ENCODE measurements at places on chromosomes 3 and 15.

GRCh38 chr3:66692042-66692765, 191.4 kb upstream of the LRIG1 start:
- DNase-seq = no peak

GRCh38 chr15:58513726-58514336, 82.0 kb downstream of the LIPC start:
- no peak for DNase-seq

DNA sequence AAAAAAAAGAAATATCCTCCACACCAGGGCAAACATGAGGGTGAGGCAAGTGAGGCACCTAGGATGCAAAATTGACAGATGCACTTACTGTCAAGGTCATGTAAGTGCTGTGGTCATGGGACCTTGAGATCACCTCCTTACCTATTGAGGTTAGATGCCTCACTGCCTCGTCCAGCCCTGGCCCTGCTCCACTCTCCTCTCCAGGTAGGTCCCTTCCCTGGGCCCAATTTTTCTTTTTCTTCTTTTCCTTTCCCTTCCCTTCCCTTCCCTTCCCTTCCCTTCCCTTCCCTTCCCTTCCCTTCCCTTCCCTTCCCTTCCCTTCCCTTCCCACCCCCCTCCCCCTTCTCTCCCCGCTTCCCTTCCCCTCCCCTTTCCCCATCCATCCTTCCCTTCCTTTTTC, 71.1 kb upstream of the DLG1 start:
- no peak for DNase-seq

DNA sequence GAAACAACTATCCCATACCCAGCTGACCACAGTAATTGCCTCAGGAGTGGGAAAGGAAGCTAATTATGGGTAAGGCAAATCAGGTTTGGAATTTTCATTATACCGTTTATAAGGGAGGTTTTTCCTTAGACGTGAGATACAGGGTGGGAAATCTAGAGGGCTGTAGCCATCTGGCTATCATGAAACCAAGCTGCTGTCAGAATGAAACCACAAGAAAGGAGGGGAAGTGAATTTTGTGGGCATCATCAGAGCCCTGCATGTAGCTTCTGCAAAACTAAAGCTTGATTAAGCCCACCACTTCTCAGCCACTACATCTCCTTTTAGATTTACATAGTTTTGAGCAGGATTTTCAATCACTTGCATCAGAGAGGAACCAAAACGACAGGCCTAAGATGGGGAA, 893.5 kb downstream of the TUSC7 start:
- no peak for DNase-seq

GRCh38 chr3:182179631-182180030, 467.9 kb downstream of the SOX2 start:
- no peak for DNase-seq

GRCh38 chr3:126256251-126256650, 75.9 kb upstream of the ALDH1L1 start:
- DNase-seq = no peak

GRCh38 chr3:120488296-120488695, 37.5 kb upstream of the FSTL1 start:
- DNase-seq = no peak

GRCh38 chr15:87949575-87950223, 306.8 kb downstream of the NTRK3 start:
- DNase-seq = no peak

- peak; percentile 11 for DNase-seq
Measured at GRCh38 chr15:99564221-99565048, 1.3 kb upstream of the MEF2A start.

DNA sequence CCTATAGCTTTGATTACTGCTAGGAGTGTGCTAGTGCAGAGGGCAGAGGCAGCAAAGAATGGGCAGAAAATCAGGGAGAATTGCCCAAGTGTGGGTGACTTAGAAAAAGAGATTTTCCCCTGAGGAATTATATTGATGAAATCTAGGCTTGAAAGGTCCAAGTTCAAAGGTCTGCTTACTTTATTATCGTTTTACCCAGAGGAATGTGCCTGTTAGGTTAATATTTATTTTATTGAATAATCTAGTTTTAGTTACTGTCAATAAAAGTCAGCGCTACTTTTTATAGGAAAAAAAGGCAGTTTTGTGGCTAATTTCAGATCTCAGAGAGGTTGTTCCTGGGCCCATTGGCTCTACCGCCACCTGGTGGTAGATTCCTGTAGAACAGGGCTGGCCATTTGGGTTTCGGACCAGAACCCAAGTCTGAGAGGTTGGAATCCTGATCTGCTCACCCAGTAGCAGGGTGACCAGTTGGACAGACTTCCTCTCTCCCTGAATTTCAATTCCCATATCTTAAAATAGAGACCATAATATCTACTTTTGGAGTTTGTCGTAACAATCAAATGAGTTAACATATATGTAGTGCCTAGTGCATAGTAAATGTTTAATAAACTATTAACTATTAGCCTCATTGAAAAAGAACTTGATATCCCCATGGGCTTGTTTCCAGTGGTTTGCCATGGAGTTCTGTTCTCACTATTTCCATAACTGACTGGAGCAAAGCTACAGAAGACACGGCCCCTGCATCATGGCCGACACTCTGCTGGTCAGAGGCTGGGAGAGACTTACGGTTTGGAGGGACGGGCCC, 62.7 kb upstream of the ZNF148 start:
- DNase-seq = peak; percentile 60

- DNase-seq = peak; percentile 23
Measured at GRCh38 chr15:44194323-44195150, 534 bp downstream of the FRMD5 start.

GRCh38 chr3:186988806-186989205, 58.5 kb downstream of the ST6GAL1 start:
- no peak for DNase-seq

GRCh38 chr15:48627260-48627940, 18.1 kb downstream of the FBN1 start:
- DNase-seq = no peak

GRCh38 chr15:31352339-31352751, 25.7 kb downstream of the KLF13 start:
- no peak for DNase-seq

GRCh38 chr3:190224863-190225692, 97.2 kb downstream of the CLDN1 start:
- no peak for DNase-seq

DNA sequence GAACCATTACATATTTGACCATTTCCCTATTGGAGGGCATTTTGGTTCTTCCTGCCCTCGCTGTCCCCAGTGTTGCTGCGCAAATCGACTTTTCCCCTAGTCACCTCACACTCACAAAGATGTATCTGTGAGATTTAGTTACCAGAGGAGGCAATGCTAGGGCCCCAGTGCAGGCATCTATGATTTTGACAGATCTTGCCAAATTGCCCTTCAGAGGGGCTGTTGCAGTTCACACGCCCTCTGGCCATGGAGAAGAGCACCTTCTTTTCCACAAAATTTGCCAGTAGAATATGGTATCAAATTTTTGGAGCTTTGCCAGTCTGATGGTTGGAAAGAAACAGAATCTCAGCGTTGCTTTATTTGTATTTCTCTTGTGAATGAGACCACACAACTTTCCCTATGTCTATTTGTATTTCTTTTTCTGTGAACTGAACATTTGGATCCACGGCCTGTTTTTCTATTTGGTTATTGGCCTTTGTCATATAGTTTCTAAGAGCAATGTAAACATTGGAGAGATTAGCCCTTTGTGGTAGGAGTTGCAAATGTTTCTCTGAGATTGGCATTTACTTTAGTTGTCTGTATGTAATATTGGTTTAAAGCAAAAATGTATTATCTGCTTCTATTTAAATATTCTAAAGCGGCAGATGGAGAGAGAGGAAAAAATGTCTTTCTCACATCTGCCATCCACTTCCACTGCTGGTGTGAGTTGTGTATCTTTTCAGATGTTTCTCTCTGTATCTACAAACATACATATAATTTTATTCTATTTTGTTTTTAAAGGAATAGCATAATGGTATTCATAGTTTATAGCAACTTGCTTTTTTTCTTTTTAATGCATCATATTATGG, 66.1 kb downstream of the DNASE1L3 start:
- no peak for DNase-seq

- no peak for DNase-seq
Measured at GRCh38 chr3:172506094-172506493, 17.1 kb downstream of the TNFSF10 start.

- DNase-seq = no peak
Measured at GRCh38 chr3:51938780-51939425, 2.8 kb downstream of the RRP9 start.

DNA sequence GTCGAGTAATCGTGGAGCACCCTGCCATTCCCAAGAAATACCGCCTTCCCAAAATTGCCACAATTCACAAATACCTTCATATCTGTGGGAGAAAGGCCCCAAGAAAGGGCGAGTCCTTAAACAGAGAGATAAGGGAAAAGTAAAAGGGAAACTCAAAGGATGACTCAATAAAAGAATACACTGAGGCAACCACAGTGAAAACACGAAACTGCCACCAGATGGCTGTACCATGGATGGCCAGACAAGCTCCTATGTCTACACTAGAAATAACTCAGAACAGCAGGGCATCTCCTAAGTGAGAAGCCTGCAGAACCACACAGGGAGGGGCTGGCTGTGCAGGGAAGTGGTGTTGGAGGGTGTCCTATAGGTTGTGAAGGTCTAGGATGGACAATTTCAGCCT, 25.0 kb downstream of the SRGAP3 start:
- DNase-seq = no peak

DNA sequence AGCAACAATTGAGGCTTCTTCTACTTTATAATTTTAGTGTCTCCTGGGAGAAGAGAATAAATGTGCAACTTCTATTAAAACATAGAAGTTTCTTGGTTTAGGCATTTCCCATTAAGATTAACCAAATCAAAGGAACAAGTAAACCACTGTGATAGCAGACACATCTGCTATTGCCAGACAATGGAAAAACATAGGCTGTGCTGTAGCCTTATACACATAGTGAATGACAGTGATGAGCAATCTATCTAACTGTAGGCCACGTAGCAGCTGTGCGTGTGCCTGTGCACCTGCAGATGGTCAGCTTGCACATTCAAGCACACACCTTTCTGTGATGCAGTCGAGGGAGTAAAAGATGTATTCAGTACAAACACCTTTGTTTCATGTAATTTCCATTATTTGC, 32.7 kb downstream of the GNB4 start:
- DNase-seq = no peak

DNA sequence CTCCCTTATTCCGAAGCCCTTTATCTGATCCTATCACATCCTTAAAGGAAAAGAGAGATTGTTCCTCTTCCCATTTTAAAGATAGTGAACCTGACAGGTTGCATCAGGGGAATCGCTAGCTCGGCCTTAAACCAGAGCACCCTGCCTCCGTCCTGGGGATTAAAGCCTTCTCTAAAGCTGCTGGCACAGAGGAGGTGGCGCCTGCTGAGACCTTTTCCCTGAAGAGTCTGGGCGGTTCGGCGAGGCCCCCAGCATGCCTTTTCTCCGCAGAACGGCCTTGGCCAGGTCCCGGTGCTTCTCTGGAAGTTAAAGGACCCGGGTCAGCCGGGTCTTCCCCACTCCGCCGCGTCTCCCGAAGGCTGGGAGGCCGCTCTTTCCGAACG, 593 bp downstream of the FAM219B start:
- DNase-seq = peak; percentile 27
